Hypothalamus (tissue), 51 donors: ENCODE measurements at places on chromosomes 1 and 21.

DNA sequence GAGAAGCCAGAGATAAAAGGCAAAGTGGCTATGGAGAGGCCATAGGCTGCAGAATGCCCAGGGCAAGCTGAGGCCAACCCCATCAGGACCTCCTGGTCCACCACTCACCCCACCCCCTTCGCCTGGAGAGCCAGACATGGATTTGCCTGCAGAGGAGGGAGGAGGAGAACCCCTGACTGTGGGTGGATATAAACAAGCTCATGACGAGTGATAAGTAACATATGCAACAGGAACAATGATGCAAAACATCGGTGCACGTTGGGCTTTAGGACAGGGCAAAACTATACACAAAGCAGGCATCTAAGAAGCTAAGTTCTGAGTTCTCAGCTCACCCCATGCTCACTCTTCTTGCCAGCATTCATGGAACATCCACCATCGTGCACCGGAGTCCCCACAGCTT lies 150.3 kb downstream of the ETS2 start:
- no peak for DNase-seq

DNA sequence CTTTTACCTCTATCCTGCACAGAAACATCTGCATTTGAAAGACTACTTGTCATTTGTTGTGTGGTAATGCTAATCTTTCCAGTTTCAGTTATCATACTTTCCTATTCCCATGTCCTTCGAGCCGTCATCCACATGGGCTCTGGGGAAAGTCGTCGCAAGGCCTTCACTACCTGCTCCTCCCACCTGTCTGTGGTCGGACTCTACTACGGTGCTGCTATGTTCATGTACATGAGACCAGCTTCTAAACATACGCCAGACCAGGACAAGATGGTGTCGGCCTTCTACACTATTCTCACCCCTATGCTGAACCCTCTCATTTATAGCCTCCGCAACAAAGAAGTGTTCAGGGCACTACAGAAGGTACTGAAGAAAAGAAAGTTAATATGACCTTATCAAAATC lies 8.3 kb downstream of the OR2M4 start:
- DNase-seq, result no peak

DNA sequence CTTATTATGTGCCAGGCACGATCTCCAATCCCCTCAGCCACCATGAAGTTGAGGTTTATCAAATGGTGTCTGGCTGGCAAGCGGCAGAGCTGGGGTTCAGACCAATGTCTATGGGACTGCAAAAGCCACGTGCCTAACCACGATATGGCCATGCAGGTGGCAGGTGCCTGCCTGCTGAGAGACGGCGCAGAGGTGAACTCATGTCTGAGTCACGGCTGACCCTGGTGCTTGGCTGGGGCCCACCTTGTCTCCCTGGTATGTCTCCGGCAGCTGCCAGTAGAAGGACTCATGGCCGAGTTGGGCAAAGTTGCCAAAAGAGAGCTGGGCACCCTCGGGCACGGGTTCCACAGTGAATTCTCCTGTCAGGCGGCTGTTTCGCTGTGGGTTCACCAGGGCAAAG lies 59.9 kb downstream of the LDLRAD2 start:
- no peak for DNase-seq

GRCh38 chr1:17161137-17161740 lies 42.0 kb upstream of the PADI2 start:
- no peak for DNase-seq

DNA sequence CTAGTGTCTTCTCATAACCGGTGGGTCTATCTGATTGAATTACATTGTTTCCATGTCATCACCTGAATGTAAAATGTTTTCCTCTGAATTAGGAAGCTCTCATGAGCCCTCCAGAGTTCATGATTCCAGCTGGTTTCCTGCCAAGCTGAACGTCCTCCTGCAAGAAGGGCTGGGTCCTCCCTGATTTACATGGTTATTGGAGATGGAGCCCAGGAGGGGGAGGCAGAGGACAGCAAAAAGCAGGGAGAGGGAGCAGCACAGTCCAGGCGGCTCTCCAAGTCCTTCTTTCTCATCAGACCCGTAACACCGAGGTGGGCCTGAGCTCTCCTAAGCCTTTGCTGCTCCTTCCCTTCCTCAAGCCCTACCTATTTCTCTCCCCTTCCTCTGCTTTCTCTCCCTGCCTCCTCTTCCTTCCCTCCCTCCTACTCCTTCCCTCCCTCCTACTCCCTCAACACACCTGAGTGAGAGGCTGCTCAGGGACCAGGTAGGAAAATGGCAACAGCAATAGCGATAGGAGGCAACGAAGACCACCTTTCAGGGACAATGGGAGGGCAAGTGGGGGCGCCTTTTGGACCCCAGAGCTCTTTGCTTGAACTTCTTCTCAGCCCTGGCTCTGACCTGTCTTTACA lies 265.9 kb downstream of the PRDM2 start:
- peak; percentile 9 for DNase-seq

DNA sequence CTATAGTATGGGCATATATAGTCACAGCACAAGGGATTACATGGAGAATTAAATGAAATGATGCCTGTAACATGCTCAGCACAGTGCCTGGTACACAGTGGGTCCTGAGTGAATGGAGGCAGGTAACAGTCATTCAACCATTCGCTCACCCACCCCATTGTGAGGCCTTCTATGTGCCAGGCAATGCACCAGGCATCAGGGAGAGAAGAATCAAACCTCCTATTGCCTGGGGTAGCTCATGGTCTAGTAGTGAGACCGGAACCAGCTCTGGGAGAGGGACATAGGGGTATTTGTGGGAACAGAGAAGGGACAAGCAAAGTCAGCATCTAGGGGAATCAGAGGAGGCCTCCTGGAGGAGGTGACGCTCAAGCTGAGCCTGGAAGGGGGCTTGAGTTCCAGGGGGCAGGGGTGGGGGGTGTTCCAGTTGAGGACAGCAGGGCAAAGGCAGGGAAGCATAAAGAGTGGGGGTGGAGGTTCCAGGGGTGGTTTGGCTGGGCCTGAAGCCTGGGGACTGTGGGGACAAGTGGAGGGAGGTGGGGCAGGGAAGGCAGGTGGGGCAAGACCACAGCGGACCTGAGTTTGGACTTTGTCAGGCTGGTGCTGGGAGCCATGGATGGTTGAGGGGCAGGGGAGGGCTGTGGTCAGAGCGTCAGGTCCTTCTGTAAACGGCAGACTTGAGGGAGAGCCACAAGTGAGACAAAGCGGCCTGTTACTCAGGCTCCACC lies 591.6 kb downstream of the PTPRU start:
- DNase-seq, result no peak

DNA sequence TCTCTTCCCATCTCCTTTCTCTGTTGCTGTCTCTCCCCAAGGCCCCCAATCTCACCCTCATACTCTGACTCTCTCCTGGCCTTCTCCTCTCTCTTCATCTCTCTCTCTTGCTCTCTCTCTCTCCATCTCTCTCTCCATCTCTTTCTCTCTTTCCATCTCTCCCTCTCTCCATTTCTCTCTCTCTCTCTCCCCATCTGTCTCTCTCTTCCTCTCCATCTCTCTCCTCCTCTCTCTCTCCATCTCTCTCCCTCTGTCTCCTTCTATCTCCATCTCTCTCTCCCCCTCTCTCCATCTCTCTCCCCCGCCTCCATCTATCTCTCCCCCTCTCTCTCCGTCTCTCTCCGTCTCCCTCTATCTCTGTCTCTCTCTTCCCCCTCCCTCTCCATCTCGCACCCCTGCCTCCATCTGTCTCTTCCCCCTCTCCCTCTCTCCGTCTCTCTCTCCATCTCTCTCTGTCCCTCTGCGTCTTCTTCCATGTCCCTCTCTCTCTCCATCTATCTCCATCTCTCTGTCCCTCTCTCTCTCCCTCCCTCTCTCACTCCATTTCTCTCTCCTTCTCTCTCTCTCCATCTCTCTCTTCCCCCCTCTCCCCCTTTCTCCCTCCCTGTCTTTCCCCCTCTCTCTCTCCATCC lies 16.0 kb upstream of the EPHA8 start:
- no peak for DNase-seq

GRCh38 chr1:206856674-206857464 lies 8.6 kb upstream of the IL20 start:
- DNase-seq, result no peak

GRCh38 chr1:184053881-184054280 lies 2.4 kb downstream of the TSEN15 start:
- no peak for DNase-seq

DNA sequence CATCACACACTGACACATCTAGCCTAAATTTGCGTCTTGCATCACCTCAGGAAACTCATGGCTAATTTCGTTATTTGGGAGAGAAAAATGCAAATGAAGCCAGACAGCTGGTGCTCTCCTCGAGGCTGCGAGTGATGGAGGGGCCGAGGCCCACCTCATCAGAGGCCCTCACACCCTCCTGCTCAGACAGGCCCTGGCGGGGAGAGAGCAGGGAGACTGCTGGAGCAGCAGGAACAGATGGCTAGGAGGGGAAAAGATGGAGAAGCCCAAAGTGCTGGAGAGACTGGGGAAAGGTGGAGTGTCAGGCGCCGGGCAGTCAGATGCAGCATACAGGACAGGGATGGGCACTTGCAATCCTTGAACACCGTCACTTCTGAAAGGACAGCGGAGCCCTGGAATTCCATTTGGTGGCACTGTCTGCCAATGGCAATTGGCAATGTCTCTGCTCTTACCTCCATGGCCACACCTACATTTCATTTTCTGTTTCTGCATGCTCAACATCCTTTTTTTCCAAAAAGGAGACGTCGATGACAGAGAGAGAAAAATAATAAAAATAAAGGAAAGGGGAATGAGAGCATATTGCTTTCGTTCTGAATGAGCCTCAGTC lies 286.2 kb downstream of the SPATA17 start:
- DNase-seq, result no peak
